Mucosa of descending colon (tissue), 3 donors: ENCODE measurements at places on chromosomes 6 and 20.
A peak's percentile ranks its signal among the peaks of the same experiment; 100 is the strongest.

DNA sequence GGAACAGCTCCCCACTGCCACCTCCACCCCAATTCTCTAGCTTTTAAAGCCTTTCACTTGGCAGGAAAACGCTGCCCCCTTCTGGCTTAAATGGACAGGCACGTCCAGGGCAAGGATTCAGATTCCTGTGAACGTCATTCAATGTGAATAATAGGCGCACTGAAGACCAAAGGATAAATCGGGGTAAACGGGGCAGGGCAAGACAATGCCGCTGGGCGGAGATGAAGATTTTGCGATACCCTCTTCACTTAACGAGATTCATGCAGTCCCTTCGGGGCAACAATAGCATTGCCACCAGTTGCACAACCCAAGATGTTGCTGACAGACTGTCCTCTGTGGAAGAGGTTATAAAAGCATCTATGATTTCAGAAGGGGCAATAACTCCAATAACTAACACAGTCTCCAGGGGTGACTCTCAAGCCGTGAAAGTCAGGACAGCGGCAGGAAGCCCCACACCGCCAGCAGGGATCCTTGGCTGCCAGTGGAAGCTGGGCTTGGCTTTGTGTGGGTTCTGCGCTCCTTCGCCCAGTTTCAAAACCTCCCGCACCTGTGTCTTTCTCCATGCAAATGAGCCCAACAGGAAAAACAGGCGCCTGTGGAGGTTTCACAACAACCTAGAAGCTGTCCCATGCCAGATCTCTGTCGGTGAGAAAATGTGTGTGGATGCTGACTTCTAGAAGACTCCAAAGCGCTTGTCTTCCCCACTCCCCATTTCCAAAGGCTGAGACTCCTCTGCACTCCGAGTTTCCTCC, 291.8 kb downstream of the BMP7 start:
- peak; percentile 46 for DNase-seq

DNA sequence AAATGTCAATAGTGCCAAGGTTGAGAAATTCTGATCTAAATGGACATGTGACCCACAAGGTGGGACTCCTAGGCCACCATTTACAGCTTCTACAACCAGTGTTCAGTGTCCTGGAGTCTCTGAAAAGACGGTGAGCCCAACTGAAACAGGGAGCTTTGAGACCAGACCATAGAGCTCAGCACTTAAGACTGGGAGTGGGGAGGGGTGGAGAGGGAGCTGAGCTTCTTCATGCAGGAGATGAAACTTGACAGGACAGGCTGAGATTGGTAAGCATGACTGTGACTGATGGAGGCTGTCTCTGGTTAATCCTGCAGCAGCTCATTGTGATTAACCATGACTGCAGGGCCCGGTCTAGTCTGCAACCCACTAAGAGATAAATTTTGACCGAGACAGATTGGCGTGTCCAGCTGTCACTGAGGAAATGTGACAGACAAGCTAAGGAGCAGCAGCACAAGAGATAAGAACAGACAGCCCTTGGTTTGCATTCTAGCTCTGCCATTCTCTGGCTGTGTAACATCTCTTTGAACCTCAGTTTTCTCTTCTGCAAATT, 1.4 kb upstream of the AAR2 start:
- DNase-seq: no peak

- DNase-seq: no peak
These were observed 92.3 kb upstream of the FUT9 start for GRCh38 chr6:95923518-95923917.

DNA sequence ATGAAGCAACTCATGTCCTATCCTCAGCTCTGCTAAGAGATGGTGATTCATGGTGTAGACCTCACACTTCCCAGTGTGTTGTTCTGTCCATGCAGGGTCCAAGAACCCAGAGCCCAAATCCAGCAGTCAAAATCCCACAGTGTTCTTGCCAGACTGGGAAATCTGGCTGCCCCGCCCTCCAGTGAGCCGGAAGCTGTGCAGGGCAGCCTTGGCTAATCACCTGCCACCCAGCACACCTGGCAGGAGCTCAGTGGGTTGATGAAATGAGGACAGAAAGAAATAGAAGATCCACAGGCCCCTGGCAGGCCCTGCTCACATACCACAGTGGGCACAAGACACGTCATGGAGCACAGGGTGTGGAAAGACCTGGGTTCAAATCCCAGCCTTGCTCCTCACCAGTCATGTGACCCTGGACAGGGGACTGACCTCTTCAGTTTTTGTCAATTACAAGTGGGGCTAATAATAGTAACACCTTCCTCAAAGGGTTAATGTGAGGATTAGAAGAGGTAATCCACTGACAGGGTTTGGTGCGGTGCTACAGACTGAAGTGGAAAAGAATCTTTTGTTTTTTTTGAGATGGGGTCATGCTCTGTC, 13.6 kb upstream of the GUCA1A start:
- DNase-seq: no peak

- DNase-seq: no peak
These were observed 138.3 kb downstream of the MTFR2 start for GRCh38 chr6:136111831-136112230.
